ENCODE measurements at places on chromosomes 7 and 10.
A peak's percentile ranks its signal among the peaks of the same experiment; 100 is the strongest.

DNA sequence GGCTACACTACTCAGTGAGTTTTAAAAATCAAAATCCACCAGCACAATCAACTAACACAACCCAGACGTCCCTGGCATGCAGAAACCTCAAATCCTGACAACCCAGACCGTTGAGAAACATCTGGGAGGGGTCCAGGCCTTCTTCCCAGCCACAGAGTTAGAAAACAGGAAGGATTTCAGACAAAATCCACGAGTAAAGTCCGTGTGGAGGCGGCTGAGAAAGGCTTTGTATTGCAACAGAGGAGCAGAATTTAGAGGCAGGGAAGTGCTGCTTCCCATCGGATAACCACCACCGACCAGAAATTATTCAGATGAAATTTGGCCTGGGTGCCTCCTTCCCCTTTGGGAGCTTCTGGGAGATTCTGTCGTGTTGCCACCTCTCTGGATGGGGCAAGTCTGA, 61.5 kb downstream of the TNS3 start:
- peak; percentile 48 for ATAC-seq

DNA sequence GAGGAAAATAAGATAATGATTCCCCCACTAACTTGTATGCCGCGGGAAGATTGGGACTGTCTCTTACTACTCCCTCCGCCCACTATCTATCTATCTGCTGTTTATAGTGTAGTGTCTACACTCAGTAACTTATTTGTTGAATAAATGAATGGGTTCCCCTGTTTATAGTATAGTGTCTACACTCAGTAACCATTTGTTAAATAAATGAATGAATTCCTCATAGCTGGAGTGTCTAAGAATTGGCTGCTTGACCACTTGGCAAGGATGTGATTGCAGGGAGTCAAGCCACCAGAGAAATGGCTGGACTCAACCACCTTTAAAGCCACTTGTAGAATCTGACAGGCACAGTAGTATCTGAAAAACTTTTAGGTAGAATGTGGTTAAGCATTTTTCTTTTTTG, 147.1 kb downstream of the TRIL start:
- no peak for ATAC-seq

DNA sequence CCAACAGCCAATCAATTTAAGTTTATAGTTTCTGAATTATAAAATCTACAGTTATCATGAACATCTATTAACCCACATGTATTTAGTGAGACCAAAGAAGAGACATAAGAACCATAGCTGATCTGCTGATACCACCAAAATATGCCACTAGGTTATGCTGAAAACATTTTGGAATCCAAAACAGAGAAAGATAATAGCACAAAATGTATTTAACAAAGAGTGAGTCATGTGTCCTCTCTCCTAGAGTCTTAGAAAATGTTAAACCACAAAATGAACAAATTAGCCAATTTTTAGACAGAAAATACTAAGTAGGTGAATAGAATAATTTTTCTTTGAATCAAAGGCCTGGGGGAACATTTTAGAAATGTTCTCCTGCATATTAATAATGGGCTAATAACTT, 527.5 kb downstream of the GPAM start:
- ATAC-seq: no peak

- ATAC-seq: no peak
Measured at GRCh38 chr10:119671381-119671780, 20.2 kb downstream of the BAG3 start.

DNA sequence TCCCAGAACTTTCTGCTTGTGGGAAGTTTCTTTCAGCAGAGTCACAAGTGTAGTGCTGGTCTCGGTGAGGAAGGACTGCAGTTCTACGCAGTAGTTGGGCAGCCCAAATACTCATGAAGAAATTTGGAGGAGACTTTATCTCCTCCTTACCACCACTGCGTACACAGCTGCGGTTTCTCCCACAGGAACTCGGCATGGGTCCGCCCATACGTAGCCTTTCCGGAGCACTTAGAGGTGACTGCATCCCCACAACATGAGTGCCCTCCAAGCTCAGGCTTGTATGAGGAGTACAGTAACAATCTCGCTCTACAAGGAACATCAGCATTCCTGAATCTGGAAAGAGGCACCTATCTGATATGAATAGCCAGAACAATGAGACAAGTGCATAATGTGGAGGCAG, 549.2 kb upstream of the SEMA3D start:
- no peak for ATAC-seq

DNA sequence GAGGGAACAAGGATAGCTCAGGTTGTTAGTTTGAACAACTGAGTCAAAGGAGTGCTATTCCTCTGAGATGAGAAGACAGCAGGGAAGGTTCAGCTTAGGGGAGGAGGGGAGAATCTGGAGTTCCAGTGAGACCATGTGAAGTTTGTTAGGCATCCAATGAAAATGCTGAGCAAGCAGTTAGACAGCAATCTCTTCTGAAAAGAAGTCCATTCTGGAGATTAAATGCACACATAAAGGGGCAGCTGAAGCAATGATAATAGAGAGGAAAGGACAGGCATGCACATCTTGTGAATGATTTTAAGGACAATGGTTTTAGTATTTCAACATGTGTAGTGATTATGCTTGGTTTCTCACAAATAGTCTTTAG, 89.7 kb upstream of the GHITM start:
- ATAC-seq: no peak

DNA sequence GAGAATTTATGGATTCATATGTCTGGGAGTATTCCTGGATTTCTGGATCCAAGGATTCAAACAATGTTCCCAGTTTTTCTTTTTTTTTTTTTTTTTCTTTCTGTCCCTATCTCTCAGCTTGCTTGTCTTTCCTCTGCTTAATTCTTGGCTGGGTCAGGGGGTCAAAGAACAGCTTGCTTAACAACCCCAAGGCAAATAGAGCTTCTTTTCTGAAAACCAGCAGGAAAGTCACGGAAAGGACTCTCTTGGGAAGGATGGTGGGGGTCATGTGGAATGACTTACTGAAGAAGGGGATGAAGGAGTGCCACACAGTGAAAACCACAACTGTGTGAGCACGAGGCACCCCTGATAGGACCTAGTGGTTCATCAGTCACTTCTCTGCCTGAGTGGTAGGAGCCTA, 36.1 kb downstream of the GRK5 start:
- ATAC-seq: no peak

DNA sequence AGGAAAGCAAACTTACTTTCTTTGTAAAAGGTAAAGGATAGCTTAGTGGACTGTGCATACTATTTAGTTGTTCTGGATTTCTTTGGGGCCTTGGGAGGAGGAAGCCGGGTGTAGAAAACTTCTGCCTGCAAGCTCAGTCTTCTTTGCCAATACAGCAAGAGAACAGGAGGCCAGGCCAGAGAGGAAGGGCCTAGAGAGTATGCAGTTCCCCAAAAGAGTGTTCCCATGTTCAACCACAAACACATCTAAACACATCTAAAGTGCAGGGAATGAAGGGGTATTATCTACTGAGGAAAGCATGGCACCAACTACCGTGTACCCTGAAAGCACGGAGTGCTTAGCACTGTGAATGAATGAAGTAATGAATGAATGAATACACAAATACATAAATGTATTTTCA, 11.0 kb downstream of the KIAA1217 start:
- ATAC-seq: no peak

DNA sequence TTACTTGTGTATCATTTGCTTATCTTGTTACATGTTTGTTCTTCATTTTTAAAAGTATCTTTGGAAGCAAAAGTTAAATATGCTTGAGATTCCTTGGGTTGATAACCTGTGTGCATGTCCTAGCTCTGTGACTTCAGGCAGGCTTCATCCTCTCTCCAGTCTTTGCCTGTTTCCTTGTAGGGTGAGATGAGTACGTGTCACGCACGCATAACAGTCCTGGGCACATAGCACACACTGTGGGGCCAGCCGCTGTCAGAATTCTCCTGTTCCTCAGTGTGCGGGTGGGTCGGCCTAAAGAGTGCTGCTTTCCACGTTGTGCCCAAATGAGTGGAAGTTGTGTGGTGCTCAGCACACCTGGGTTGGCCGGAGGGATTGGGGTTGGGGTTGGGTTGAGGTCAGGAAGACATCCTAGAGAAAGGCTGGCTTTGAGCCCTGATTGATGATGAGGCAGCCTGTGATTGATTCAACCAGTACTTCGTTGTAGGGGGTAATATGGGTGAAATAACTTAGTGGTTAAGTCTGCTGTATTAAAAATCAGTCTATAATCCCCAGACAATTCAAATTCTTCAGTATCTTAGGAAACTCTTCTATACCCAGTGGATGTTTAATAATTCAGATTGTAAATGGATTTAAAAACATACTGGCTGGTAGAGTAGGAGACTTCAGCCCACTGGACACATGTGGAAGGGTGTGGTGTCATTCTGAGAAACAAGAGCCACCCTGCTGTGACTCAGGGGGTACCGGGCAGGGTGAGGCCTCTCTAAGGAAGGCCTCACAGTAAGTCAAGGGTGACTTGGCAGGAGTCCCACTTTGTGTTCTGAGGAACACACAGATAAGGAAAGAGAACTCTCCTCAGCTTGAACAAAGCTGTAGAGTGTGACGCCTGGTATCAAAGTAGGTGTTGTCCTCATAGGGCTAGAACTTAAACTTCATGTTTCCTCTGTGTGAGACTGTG, 54.8 kb downstream of the DAGLB start:
- peak; percentile 53 for ATAC-seq

- ATAC-seq: no peak
Measured at GRCh38 chr7:33770576-33770975, 134.8 kb upstream of the BMPER start.

DNA sequence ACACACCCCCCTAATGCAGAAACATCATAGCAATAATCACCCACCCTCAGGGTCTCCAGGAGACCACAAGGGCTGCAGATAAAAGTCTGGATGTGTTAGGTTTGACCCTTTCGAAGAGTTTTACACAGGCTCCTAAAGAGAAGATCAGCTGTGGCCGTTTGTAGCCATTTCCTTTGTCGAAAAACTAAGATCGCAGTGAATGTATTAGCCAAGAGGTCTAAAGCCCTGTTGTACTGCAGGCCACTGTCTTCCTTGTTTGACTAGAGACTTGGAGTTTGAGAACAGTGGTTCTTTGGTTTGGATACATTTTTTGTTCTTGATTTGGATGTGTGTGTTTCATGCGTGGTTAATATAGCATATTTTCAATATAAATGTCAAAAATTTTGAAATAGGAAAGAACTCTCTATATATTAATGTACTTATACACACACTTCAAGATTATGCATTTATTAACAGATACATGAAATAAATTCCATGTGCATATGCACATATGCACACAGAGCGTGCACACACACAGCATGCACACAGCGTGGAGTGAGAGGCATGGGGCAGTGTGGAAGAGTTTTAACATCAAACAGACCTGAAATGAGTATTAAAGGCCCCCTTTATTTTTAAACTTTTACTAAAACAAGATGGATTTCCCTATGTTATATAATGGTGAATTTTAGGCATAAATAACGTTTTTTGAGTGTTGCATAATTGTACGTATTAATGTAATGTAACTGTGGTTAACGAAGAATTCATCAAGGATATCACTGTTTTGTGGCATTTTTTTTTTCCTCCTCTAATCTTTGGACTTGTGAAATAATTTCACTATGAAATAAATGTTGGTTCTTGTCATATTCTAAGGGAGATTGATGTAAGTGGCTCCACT, 2.2 kb downstream of the IKZF1 start:
- ATAC-seq: no peak

DNA sequence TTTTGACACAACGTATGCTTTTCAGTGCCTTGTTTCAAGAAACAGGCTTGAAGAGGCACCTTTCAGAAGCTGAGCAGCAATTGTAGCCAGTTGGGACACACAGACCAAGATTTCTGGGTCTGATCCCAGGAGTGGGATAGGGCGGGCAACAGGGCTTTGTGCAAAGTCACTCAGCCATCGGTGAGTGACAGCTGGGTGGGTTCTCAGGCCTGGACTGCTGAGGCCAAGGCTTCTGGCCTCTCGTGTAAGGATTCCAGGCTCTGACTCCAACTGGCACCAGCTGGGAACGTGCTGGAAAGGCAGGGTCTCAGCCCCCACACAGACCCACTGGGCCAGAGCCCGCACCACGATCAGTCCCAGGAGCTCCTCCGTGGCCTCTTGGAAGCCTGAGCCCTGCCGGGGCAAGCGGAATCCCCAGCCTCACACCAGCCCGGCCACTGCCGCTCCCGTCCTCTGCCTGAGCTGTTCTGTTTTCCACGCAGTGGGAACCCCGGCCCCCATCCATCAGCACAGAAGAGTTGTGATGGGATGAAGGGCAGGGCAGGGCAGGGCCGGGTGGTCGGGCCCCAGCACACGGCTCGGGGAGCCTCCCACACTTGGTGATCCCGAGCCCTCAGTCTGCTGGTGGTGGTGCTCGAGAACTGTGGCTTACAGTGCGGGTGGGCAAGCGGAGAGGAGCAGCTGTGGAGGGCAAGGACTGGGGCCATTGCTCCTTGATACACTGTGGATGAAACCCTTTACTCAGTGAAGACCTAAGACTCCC, 46.8 kb downstream of the VIPR2 start:
- ATAC-seq: no peak

- no peak for ATAC-seq
Measured at GRCh38 chr10:103479135-103479534, at the start of gene CALHM3. Gene CALHM3 (minus strand): TSS chr10:103479240. CDS start chr10:103479032, 208 bp downstream.

DNA sequence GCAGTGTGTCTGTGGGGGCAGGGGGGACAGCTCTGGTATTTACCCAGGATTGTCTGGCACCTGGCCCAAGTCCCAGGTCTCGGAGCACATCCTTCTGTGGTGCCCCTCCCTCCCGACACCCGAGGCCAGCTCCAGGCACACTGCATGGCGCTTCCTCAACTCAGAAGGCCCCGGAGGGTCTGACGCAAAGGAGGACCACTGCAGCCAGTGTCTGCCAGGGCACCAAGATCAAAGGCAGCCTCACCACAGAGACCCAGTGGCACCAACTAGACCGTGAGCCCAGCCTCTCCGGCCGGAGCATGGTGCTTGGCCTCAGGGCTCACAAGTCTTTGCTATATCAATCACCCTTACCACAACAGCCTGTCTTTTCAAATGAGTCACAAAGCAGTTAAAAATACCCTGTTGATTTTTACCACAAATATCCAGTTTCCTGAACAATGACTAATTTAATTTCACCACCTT, 99.3 kb upstream of the DDC start:
- no peak for ATAC-seq

DNA sequence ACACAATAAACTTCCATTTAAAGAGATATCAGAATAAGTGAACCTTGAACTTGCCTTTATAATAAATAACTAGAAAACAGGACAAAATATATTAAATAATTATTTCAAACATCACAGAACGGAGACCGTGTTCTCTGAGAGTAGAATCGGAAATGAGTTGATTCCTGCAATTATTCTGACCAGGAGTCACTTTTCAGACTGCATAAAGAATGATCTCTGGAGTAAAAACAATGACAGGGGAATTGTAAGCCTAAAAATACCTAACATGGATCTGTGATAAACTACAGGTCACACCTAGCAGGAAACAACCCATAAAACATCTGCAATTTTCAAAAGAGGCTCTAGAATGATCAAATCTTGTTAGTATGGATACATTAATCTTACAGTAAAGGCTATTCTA, 577.5 kb upstream of the SORCS1 start:
- no peak for ATAC-seq

Measured in SK-N-SH treated with all-trans-retinoic acid at 6 μM for 48 hours (cell line).